Posterior vena cava (tissue), 2 donors: ENCODE measurements at places on chromosomes 3 and 15. TPM values are rescaled to one million over a fixed set of nuclear protein-coding genes. Genes with fewer than 3 reads are reported as not detected.

MINDY2 gene
- total RNA-seq: 41.3 TPM

NAA80 gene
- total RNA-seq: 9.1 TPM

CRELD1 gene
- total RNA-seq: 22.3 TPM

ARL6IP5 gene
- 174 TPM for total RNA-seq

GRK7 gene
- total RNA-seq: not detected

ARMC8 gene
- total RNA-seq: 52.0 TPM

SLC28A1 gene
- total RNA-seq: not detected

RPL39L gene
- 5.8 TPM for total RNA-seq

UBL7 gene
- 25.9 TPM for total RNA-seq

TMEM212 gene
- total RNA-seq: not detected

SOX14 gene
- not detected for total RNA-seq

SCG3 gene
- total RNA-seq: 0.14 TPM

HDC gene
- 5.4 TPM for total RNA-seq

CHRM5 gene
- 0.09 TPM for total RNA-seq

CAPN3 gene
- total RNA-seq: 7.6 TPM

BNIP2 gene
- 110 TPM for total RNA-seq

COL6A6 gene
- total RNA-seq: 1.2 TPM

CCR1 gene
- total RNA-seq: 23.7 TPM

KIF15 gene
- 0.19 TPM for total RNA-seq

CYP8B1 gene
- 0.10 TPM for total RNA-seq

LRRC2 gene
- total RNA-seq: 5.7 TPM

RSRC1 gene
- 37.4 TPM for total RNA-seq
